ENCODE measurements at places on chromosomes 6 and 20.

DNA sequence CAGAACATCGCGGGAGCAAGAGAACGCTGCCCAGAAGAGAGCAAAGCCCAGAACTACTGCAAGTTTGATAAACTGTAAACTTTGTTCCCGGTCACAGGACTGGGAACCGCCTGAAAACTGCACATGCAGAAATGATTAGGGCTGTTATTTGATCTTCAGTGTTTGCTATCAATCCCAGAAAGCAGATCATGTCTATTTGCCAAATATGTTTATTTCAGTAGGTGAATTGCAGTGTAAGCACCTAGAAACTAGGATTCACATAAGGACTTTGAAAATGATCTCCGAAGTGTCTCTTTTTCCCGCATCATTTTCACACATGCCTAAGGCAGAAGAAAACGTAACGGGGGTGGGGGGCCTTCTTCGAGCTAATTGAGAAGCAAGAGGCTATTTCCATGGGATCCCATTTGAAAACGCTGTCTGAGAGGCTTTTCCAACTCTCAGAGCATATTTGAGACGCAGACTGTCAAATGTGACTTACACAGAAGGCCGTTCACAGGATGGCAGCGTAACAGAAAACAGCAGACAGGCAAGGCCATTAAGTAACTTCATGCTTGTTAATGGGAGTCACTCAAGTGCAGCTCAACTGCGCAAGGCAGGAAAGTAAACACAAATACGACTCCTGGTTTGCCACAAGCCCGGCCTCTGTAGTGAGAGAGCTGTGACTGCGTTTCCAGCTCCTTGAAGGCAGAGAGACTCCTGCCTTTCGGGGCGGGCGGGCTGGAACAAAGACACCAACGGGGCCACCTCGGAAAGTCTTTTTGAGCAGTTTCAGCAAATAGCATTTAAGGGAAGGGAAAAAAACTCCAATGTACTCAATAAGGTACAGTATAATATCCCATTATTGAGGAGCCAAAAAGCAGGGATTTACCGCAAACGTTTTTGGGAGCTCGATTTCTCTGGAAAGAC lies 144.7 kb upstream of the ZNF217 start:
- no peak for DNase-seq

DNA sequence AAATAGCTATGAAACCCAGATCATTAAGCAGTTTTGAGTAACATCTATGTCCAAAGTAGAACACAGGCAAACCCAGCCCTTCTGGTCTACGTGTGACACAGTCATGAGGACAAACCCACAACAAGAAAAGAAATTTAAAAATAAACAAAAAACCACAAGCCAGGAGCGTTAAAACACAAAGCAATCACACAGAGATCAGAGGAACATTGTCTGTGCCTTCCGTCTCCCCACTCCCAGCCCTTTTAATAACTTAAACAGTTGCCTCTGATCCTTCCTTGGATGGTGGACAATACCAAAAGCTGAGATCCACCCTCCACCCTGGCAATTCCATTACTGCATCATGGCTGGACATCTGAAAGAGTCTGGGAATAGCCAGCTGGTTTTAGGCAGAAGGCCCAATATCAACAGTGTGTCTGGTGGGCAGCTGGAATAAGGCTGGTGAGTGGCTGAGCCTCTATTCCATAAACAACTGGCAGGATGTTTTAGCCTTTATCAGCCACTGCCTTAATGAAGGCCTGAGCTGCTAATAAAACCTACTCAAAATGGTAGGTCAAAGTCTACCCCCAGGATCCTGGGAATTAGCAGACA lies 15.7 kb upstream of the LAMA4 start:
- DNase-seq, result no peak

DNA sequence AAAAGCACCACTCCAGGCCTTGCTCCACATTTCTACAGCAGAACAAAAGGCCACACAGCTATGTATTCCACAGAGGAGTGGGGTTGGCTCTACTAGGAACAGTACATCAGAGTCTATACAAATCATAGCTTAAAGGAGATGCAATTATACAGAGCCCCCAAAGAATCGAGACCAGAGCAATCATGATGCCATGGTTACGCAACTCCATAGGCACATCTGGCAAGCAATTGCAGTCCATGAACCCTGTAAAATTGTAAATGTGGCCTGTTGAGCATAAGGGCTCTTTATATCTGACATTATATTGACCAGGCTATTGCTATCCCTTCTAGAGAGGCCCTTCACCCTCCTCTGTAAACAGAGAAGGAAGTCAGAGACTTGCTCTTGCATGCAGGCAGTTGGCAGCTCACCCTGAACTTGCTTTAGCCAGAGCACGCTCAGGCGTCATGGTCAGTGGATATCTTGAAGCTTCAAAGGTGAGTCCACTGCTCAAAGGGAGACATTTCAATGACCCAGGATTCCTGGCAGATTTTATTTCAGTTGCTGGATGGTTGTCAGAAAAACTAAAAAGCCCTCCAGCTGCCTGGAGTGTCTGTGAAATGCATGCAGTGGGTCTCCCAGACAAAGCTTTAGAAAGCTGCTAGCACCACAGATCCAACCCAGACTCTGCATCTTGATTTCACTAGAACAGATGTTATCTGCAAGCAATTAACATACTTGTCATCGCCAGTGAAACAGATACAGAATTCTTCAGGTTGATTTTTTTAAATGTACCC lies 357.2 kb downstream of the CENPW start:
- DNase-seq, result no peak

DNA sequence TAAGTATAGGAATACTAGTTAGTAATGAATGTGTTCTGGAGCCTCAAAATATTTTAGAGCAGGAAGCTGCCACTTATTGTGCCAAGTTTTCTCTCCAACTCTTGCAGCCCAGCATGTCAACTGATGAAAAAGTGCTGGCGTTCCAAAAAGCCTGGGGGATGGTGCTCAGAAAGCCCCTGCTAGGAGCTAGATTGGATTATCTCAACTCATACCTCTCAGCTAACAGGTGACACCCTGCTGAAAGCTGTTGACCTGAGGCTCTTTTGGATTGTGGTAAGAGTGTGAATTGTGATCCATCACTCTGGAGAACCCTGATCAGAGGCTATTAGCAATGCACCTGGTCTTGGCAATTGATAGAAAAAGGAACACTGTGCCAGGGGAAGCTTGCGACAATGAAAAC lies 580.4 kb downstream of the EYS start:
- DNase-seq, result no peak

DNA sequence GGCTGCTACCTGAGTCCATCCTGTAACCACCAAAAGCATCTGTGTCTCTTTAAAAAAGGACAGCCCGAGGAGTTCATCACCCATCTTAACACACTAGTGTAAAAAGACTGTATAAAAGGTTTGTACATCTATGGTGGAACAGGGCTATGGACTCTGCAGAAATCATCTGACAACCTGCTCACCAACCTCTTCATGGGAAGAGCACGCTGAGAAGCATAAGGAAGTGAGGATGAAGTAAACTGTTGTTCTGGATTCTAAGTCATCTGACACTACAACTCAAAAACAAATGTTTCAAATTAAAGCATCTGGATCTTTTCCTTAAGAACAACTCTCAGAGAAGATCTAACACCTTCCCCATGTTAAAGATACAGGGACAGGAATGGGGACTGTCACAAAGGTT lies 5.4 kb downstream of the IFNGR1 start:
- no peak for DNase-seq

GRCh38 chr6:3961581-3962215 lies 112.5 kb downstream of the FAM50B start:
- no peak for DNase-seq
